ENCODE measurements at places on chromosomes 12 and 14.

DNA sequence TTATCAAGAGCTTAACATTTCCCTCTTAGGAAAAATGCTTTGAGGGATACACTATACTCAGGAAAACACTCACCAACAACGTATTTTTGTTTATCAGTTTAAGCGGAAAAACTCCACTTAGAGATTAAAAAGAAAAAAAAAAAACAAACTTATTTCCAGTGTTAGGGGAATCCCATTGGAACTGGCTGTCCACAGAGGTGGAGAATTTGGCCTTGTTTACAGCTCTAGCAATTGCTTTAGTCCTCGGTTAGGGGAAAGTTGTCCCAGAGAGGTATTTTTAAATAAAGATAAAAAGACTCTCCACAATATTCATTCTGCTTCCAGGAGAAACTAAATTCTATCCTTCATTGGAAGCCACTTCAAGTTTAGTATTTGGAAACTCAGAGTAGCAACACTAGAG lies 21.6 kb upstream of the BMP4 start:
- DNase-seq = no peak

DNA sequence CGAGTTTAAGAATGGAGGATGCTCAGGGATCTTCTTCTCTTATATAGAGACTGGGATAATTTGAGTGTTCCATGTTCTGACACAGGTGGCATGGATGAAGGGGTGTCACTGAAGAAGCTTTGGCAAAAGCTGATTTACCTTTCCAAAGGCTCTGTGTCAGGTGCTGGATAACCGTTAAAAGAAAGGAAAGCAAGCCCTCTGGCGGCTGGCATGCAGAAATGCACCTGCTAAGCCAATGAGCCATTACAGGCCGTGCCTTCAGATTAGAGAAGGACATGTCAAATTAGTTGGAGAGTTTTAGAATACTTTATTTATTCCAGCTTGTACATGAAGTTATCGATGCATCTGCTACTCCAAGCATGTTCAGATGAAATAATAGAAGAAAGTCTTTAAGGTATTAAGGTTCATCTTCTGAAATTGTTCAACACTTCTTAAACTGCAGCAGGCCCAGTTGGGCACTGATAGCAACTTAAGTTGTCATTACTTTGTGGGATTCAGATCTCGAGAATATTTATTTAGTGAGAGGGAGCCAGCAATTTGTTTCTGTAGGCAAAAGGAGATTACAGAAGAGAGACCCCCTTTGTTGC lies 678.2 kb downstream of the NRXN3 start:
- no peak for DNase-seq

- DNase-seq = no peak
Observed at GRCh38 chr14:36238666-36239363, 62.3 kb upstream of the PTCSC3 start.

DNA sequence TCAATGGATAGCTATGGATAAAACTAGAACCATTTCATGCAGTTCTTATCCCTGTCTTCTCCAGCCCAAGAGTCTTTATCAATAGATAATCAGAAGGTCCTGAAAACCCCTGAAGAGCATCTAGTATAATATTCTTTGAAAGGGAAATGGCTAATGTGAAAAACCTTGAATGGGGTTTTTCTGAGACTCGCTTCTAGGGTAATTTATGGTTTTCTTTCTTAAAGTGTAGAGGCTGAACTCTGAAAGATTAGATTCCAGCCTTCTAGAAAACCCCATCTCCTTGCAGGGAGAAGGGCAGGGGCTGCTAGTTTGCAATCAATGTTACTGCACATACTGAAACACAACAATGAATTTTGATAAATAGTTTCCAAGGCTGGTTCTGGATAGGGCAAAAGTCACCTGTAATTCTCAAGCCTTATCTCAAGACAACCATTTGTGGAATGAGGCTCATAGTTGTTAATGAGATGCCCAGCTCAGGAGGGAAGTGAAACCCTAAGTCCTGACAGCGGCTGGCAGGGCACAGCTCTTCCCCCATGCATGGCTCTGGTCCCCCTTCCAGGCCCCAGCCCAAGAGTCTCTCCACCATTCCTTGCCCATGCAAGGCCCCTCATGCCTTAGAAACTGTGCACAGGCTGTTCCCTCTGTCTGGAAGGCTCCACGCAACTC lies 33.7 kb upstream of the PYGL start:
- DNase-seq = no peak

GRCh38 chr14:100652744-100653143 lies 65.5 kb upstream of the BEGAIN start:
- DNase-seq = no peak

DNA sequence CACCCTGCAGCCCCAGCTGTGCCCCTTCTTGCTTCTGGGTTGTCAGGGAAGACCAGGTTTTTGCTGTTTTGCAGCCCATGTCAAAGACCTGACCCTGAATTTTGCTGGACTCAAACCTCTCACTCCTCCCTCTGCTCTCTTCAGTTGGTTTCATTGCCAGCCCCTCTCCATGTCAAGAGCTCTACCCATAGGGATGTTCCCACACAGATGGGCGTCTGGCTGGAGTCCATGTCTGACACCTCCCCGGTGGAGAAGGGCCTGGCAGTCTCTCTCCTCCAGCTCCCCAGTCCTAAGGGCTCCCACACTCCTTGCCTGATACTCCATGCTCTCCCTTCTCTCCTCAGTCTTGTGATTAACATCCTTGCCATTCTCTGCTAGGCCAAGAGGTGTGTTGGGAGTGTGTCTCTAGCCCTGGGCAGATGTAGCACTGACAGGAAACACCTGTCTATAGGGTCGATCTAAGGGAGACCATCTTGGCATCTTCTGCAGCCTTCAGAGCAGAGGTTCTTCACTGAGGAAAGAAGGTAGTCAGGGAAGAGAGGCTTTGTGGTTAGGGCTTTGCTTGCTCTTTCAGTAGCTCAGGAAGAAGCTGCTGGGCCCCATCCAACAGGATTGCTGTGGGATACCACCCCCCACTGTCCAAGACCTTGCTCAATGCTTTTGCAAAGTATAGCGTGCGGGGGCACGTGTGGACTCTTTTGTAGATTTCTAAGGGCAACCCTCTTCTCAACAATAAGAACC lies 4.7 kb downstream of the ASIC1 start:
- DNase-seq = no peak

- DNase-seq = no peak
Observed at GRCh38 chr12:38392554-38393144, 76.1 kb downstream of the ALG10B start.

- DNase-seq = no peak
Observed at GRCh38 chr12:2919249-2919648, 28.6 kb downstream of the TULP3 start.

DNA sequence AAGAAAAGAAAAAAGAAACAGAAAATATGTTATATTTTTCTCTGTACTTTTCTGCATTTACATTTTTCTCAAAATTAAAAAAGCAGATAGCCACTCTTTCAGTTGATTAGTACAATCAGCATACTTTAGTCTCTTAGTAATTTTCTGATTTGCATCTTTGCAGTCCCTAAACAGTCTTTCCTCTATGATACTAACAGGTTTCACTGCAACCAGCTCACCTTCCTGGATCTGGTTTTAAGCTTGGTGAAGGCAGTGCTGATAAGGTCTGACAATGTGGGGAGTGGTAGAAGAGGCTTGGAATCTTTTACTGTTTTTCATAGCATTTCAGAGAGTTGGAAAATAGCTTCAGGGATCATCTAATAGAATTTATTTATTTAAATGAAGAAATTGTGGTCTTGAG lies 457.6 kb downstream of the ZFP36L1 start:
- DNase-seq = no peak

- DNase-seq = peak; percentile 48
Observed at GRCh38 chr14:21846227-21846885, 172.7 kb upstream of the OR4E1 start.

GRCh38 chr12:131452444-131452860 lies 258.4 kb upstream of the SFSWAP start:
- no peak for DNase-seq

- no peak for DNase-seq
Observed at GRCh38 chr12:108575199-108575912, 13.0 kb downstream of the ISCU start.

- no peak for DNase-seq
Observed at GRCh38 chr12:77625441-77625840, 205.3 kb upstream of the NAV3 start.

- DNase-seq = no peak
Observed at GRCh38 chr12:105222284-105222655, 13.7 kb downstream of the APPL2 start.

DNA sequence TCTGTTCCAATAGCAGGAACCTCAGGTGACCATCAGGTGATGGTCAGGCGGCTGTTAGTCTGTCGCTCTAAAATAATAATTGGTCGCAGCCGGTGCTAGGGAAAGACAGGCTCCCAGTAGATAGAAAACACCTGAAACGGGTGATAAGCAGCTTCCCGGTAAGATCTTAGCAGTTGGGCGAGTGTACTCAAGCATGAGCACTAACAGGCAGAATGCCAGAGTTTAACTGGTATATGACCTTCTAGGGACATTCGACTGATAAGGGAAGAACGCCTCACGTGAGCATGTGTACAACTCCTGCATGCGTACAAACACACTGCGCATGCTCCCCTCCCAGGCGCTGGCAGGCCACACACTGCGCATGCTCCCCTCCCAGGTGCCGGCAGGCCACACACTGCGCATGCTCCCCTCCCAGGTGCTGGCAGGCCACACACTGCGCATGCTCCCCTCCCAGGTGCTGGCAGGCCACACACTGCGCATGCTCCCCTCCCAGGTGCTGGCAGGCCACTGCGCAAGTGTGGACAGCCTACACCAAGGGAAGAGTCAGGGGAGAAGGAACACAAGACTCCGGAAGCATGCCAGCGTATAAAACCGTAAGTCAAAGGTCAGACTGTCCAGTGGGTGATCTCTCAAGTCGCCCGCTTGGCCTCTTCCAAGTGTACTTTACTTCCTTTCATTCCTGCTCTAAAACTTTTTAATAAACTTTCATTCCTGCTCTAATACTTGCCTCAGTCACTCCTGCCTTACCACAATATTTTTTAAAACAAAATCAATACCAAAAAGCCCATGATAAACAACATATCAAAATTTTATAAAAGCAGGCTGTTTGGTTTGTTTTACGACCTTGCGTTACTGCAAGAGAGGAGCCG lies 24.5 kb downstream of the GPRC5D start:
- peak; percentile 13 for DNase-seq

GRCh38 chr12:26359576-26359975 lies 164.2 kb downstream of the SSPN start:
- DNase-seq = no peak

- DNase-seq = no peak
Observed at GRCh38 chr14:53517270-53517960, 364.3 kb upstream of the DDHD1 start.

DNA sequence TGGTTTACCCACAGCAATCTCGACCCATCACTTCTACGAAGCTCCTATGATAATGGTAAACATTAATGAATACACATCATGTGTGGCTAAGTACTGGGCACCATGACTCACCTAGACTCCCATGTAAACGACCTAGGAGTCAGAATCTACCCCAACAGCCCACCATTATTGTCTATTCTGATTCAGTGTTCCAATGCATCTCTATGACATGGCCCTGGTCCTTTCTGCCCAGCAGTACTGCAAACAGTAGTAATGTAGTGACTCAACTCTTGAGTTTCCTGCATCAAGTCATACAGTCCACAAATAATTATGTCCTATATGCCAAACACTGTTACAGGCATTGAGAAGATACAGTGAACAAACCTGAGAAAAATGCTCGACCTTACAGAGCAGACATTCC lies 14.6 kb downstream of the GTF2A1 start:
- DNase-seq = no peak

DNA sequence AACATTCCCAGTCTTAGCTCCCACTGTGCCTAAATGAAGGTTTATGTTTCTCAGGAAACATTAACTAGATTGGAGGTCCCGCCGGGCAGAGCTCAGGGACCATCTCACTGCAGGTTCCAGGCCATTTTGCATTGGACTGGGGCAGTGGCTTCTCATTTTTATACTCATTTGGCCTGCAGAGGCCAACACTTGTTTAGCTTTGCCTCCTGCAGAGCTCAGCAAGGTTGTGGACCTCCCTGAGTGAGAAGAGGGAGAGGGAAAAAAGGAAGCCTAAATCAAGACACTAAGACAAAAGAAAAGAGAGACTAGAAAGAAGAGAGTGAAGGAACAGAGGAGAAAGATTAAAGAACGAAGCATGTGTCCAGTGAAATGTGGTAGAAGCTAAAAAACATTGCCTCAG lies 280.3 kb downstream of the AKAP6 start:
- DNase-seq = no peak

DNA sequence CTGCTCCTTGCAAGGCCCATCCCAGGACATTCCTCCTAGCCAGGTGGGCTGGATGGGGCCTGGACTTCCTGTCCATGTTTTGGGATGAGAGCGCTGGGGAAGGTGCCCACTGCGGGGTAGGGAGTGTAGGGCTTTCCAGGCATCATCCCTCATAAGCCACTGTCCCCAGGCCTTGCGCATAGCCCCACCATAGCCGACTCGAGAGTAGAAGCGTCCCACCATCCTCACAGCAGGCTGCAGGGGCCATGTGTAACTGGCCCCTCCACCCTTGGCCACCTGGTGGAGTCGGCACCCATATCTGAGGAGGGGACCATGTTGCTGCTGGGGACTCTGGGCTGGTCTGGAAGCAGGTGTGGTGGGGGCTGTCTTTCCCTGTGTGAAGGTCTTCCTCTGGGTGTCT lies 30.5 kb downstream of the SH2B3 start:
- no peak for DNase-seq

Measured in activated T-helper 1 cell treated with anti-CD3 and anti-CD28 coated beads, Interleukin-2, amount 50 U/mL, for 16 hours (primary cell).